ENCODE measurements at places on chromosomes 3 and 15.

- DNase-seq: no peak
These were observed 15.5 kb downstream of the TATDN2 start for GRCh38 chr3:10263646-10264363.

DNA sequence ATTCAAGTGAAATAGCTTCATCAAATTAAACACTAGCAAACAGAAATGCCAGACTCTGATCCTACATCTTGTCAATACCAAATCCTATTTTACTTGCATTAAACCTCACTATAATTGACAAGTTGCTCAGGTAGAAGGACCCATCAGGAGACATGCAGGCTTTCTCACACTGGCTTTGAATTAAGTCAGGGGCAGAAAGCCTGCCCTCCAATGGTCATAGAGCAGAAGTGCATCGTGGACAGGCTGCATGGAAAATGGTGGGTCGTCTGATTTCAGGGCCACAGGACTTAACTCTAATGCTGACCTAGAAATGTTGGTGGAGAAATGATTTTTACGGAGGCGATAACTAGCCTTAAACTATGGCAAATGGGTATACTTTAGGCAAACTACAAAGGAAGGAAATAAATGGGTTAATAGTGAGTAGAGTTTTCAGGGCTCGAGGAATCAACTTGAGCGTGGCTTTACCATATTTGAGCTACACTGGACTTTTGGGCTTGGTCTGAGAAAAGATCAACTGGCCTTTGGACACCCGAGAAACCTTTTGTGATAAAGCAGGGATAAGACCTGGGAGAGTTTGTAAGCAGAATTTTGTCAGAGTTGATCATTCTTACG is 283.9 kb downstream of the GRM7 start:
- DNase-seq: no peak

DNA sequence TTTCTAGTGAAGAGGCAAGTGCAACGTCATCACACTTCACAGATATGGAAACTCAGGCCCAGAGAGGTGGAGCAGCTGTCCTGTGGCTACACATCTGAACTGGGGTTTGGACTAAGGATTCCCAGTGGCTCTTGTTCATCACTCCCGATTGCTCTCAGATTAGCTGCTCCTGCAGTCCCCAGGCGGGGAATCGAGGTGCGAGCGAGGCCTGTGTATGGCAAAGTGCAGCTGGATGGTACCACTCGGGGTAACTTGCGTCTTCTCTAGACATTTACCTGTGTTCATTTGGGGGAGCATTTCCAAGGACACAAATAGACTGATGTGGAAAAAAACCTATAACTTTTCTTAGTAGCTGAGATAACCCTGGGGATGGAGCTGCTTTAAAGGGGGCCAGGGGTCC is 45.9 kb upstream of the TRPM1 start:
- no peak for DNase-seq

GRCh38 chr3:139975594-139976365 is 40.8 kb downstream of the CLSTN2 start:
- DNase-seq: no peak

DNA sequence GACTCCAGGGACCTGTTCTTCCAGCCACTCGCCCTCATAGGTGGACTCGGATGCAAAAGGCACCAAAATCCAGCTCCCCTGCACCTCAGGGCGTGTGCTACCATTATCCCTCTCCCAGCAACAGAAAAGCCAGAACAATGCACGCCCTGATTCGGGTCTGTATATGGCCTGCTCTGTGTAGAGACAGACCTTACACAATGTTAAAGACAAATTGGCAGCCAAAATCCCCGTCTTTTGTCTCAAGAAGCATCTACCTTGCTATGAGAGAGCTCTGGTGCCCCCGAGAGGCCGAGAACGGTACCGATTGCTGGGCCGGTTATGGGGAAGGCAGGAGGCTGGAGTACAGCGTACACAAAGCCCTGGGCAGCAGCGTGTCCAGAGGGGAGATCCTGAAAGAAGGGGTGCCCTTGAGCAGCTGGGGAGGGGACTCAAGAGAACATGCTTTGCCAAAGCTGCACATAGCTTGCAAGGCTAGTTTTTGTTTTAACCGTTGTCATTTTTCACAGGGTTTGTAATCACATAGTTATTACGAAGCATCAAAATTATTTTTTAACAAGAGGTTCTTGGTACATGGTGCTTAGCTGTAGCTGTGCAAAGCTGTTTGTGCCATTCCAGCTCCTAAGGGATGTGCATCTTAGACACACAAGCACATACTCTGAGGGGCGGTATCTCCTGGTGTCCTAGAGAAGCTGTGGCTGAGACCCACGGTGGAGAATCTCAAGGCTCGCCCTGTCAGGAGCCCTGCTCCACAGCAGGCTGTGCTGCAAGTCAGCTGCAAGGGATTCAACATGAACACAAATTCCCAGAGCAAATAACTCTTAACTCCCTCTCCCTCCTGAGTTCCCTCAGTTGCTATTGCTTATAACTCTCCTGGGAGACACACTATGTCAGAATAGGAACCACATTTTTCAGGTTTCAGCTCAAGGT is 461.5 kb upstream of the PPP2R3A start:
- peak; percentile 28 for DNase-seq

GRCh38 chr3:54830658-54831057 is 97.2 kb downstream of the LRTM1 start:
- no peak for DNase-seq

DNA sequence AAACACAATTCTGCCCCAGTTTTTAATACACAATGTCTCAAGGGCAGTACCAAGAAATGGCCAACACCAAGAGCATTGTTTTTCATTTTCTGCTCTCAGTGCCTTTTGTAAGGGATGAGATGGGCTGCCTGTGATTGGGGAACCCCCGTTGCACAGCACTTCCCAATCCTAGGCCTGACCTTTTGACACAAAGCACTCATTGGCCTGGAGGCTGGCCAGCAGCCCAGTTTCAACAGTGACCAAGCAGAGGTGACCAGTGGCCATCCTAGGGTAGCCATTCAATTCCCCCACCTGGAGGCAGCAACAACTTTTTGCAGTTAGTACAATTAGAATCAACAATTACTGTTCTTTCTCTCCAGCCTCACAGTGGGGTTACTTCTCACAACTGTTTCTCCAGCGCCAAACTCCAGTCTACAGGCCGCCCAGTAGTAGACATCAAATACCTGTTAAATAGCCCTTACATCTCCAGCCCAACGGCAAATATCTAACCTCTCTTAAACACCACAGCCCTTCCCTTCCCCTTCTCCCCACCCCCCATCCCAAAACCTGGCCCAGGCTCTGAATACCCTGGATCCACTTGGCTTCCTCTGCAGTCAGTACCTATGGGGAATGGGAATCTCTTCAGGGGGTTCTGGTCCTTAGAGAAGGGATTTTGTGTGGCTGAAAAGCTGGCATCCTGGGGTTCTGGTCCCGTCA is 8.9 kb upstream of the LRRC2 start:
- DNase-seq: no peak

DNA sequence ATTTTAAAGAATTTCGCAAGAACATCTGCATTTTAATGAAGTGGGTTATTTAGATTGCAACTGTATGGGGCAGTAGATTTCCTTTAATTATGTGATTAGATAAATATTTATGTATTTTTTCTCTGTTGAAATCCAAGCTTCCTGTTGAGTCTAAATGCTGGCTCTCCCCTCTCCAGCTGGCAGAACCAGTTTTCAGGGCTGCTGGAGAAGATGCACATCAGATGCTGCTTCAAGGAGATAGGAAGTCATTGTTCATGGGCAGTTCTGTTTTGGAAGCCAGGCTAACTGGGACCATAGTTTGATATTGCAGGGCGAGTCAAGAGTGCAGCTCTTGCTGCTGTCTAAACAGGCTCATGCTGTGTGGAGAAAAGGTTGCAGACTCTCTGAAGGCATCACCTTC is 97.4 kb downstream of the SLC9A9 start:
- no peak for DNase-seq

DNA sequence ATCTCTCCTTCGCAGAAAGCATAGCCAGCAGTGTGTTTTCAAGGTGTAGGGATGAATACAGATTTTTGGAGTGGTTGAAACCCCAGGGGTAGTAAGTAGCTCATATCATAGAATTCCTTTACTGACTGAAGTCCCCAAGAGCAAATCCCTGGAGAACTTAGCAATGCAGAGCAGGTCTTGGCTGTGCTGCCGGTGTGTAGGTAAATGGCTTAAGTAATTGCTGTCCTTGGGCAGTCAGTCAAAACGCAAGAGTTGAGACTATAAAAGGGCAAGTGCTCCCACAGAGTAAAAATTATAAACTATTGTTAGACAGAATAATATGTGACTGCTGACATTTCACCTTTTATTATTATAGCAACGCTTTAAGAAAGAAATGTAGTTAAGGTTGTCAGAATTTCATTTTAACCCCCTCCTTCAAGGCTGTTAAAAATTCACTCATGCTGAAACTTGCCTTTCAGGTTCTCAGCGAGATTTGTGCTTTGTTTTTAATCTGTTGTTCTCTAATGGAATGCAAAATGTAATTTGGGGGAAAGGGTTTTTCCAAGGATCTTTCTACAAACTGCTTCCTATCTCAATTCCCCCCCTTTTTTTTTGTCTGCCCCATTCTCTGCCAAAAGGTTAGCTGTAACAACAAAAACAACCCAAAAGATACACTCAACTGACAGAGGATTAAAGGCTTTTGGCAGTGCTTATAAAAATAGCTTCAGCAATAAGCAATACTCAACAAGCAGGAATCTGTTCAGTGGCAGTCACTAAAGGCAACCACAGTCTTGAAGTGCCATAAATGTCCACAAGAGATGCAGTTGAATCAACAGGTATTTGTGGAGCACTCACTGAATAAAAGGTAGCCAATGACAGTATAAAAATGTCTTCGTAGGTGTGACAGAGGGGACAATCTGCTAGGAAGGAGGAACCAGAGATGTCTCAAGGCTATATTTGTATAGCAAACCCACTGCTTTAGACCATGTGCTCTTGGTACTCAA is 105.3 kb downstream of the THRB start:
- no peak for DNase-seq

All from fibroblast of skin of left biceps (primary cell).